ENCODE measurements at places on chromosomes 16 and 17. TPM values are rescaled to one million over a fixed set of nuclear protein-coding genes. Genes with fewer than 3 reads are reported as not detected.
A peak's percentile ranks its signal among the peaks of the same experiment; 100 is the strongest.

The RFWD3 gene
- total RNA-seq, result 28.2 TPM

The TMEM88 gene
- total RNA-seq, result not detected

The CCDC144A gene
- 3.5 TPM for total RNA-seq

DNA sequence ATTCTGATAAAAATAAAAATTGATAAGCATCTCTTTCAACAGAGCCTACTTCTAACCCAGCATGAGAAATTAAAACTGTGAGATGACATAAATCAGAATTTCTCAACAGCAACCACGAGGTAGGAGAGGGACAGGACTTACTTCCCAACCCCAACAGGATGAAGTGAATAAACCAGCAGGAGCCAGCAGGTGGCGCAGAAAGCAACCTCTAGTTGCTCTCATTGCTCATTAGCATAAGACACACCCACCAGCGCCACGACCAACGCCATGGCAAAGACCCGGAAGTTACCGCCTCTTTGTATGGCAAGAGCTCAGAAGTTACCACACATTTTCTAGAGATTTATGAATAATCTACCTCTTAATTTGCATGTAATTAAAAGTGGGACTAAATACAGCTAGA, 189.4 kb upstream of the CDH8 start:
- DNase-seq, result peak; percentile 76
